ENCODE measurements at places on chromosomes 7 and 10.

- DNase-seq, result no peak
Measured at GRCh38 chr10:3222626-3223025, 50.0 kb upstream of the PITRM1 start.

GRCh38 chr10:117130346-117130745 is 7.7 kb downstream of the VAX1 start:
- DNase-seq, result no peak

GRCh38 chr10:77245953-77246352 is 391.7 kb downstream of the KCNMA1 start:
- no peak for DNase-seq

GRCh38 chr10:132142396-132143161 is 44.2 kb upstream of the DPYSL4 start:
- peak; percentile 23 for DNase-seq

DNA sequence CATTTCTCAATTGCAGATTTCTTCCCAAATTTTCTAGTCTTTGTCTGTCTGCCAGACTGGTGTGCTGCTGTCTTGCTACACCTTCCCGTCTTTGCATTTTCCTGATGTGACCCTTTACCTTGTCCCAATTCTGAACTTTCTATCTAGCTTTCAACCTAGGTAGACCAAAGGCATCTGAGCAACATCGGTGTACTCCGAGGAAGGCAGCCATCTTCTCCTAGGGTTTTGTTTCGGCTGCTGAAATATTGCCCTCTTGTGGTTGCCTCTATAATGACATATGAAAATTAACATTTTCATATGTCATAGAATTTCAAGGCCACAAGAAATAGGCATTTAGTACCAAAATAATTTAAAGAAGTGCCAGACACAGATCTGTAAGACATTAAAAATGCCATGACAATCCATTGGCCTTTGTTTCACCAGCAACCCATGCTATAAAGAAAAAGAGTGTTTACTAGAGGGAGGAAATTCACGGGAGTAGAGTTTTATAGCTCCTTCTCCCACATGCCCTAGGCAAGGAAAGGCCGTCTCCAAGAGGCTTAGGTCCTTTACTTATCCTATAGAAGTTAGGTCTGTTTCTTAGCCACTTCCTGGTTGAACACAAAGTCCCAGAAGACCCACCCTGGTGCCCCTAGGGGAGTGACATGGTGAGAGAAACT is 23.4 kb downstream of the OR9A2 start:
- DNase-seq, result peak; percentile 39

DNA sequence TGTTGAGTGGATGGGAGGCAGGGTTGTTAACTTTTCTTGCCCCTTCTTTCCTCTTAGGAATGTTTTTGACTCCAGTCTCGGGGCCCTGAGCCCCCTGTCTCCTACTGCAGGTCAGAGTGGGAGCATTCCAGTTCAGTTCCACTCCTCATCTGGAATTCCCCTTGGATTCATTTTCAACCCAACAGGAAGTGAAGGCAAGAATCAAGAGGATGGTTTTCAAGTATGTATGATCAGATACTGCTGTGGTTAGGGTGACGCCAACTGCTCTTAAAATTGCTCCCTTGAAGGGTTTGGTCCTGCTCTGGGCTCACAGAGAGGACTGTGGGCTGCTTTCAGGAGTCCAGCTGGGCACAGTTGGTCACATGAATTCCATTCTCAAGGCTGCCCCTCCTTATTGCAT is 22.0 kb downstream of the VWA2 start:
- DNase-seq, result no peak

- DNase-seq, result no peak
Measured at GRCh38 chr10:93577565-93577964, 11.1 kb downstream of the FFAR4 start.

- no peak for DNase-seq
Measured at GRCh38 chr7:72038022-72038732, 374.0 kb downstream of the CALN1 start.

DNA sequence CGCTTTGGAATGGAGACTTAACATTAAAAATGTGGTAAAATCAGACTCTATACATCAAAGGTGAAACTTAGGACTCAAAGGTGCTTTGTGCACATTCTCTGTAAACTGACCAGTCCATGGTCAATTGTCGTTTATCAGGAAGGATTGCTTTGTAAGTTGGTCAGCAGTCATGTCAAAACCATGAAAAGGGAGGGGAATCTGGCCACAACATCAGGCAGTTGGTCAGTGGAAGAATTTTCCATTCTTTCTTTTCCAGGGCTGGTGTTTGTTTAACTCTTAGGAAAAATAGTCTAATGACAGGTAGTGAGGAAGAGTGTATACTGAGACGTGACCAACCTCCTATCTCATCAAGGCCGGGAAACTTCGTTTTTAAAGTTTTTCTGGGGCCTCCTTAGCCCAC is 226.5 kb downstream of the ADK start:
- DNase-seq, result no peak

- no peak for DNase-seq
Measured at GRCh38 chr10:43166880-43167497, 28.7 kb downstream of the CSGALNACT2 start.

- DNase-seq, result no peak
Measured at GRCh38 chr7:133703547-133703946, 423.6 kb upstream of the LRGUK start.

DNA sequence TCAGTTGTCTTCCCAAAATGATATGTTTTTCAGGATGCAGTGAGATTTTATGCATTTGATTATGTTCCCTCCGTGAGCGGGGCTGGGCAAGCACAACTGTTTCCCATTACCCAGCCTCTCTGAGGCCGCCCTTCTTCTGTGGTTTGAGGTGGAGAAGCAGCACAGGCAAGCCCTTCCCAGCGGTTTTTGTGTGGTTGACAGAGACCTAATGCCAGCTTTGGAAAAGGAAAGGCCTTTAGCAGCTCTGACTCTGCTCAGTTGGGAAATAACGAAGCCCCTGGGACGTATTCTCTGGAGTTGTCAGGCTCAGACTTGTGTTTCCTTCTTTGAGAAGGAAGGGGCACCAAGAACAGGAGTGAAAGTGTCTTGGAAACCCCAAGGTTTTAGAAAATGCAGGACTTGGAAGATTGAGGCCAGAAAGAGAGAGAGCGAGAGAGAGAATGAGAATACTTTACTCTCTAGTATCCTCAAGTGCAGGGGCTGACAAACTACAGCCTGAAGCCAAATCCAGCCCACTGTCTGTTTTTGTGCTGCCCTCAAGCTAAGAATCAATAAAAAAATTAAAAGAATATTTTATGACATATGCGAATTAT is 20.6 kb upstream of the PDCD4 start:
- DNase-seq, result peak; percentile 37

DNA sequence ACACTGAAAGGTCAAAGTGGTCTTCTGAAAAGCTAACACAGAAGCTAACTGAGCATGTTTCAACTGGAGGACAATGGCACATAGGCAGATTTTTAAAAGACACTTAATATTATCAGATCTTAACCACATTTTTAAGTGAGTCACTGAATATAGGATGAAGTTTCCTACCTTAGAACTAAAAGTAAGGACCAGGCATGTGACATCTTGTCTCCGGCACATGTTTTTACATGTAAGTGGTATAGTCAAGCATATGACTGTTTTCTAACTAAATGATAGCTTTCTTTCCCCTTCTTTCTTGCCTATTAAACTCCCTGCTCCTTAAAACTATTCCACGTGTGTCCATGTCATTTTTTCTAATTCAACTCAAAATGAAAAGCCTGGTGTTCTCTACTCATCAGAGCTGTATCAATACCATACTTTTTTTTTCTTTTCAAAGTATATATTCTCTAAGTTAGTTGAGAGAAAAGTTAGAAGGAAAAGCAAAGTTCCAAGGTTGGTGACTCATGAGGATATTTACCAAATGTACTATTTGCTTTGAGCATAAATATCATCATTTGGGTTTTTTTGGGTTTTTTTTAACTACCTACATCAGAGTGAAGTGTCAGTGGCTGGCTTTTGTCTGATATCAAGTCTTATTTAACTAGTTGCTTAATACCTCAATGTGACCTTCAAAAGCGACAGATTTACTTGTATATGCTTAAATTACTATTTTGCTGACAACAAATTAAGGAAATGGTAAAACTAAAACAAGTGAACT is 127.5 kb downstream of the CRPPA start:
- DNase-seq, result no peak

DNA sequence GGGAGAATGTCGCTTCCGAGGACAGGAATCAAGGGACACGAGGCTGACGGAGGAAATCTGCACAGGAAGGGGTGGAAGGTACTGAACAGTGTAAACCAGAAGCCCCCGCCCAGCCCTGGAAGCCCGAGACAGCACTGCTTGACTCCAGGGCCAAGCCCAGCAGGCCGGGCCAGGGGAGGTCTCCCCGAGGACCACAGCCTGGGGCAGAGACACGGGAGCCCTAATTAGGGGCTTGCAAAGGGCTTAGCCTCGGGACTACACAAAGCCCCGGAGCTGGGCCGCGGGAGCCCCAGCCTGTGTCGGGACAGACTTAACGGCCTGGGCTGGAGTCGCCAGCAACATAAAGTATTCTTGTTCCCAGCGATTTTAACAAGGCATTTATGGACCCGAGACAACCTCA is 50.8 kb downstream of the OAT start:
- no peak for DNase-seq

- DNase-seq, result no peak
Measured at GRCh38 chr7:102446387-102447156, 13.2 kb downstream of the ORAI2 start.

- DNase-seq, result no peak
Measured at GRCh38 chr10:125024497-125025234, 82.7 kb downstream of the ZRANB1 start.

DNA sequence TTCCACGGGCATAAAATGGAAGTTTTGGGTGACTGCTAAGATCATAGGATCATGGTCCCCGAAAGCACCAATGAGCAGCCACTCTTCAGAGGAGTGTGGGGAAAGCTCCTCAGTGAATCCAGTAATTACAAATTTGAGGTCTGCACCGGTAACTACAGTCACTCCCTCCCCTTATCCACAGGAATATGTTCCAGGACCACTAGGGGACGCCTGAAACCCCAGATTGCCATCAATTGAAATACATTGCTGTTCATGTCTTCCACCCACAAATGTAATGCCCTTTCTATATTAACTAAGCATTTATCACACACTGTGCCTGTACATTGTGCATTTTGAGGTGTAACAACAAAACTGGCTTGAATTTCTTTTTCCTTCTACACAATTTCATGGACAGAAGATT is 447.9 kb upstream of the PFKP start:
- DNase-seq, result no peak

- no peak for DNase-seq
Measured at GRCh38 chr10:128077155-128077875, 48.9 kb downstream of the MKI67 start.

DNA sequence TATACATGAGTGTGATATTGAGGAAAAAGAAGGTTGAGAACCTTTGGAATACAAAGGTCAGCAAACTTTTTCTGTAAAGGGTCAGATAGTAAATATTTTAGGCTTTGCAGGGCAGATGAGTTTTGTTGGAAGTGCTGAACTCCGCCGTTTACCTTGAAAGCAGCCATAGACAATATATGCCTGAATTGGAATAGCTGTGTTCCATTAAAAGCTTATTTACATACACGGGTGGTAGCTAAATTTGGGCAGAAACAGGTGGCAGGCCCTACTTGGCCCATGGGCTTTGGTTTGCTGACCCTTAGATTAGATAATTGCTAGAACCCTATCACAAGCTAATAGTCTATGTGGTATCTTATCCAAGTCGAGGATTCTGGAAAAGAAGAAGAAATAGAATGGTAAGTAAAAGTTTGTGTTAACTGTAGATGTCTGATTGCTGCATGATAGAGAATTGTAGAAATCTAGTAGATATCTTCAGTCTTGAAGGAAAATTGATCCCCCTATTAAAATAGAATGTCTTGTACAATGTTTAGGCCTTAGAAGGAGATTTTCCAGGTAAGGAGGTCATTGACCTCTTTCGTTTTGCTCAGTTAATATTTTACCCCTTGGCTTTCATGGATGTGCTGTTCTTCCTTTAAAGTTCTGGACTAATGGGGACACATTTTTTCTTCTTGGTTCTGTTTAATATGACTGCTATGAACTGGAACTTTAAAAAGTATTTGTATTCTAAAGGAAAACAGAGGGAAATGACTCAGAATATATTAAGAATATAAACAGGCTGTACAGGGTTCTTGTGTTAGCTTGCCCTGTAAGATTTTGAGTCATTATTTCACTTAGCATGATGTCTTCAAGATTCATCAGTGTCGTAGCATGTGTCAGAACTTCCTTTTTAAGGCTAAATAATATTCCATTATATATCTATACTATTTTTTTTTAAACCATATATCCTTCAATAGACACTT is 8.0 kb downstream of the RBM33 start:
- no peak for DNase-seq

DNA sequence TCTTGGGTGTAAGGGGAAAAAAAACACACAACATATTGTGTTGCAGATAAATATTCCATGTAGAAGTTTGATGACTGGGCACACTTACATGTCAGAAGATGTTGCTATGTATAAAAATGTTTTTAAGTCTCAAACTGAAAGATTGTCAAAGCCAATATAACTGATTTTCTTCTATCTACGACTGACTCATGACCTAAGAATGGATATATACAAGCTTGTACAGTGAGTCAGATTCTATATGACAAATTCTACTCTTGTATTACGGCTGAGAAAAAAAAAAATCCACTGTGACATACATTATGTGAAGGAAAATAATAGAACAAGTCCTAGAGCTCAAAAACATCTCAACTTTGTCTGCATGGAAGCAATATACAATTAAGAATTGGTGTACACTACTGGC is 343.0 kb upstream of the PCDH15 start:
- no peak for DNase-seq

GRCh38 chr7:115145512-115145911 is 223.6 kb downstream of the MDFIC start:
- DNase-seq, result no peak

DNA sequence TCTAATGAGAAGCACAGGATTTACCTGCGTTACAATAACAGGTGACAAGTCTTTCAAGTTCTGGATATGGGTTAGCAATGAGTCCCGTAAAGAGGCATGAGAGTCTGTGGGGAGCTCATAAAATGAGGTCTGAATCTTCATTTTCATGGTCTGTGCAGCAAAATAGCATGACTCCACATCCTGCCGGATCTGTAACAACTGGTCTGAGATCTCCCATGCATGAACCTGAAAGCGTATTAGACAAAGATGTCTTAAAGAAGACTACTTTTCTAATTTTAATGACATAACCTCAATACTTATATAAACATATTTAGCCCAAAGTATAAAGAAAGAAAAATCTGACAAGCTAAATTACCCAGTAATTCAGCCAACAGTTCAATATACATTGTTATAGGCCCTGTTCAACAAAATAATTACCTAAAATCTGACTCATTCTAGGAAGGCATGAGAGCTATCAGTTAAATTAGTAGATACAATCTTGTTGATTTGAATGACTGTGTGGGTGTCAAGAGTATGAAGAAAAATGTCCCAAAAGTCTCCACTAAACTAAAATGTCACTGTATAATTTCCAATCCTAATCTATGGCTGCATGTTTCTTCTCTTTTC is 36.9 kb downstream of the TNPO3 start:
- no peak for DNase-seq

GRCh38 chr7:4880218-4880617 is 3.3 kb downstream of the RADIL start:
- no peak for DNase-seq

- no peak for DNase-seq
Measured at GRCh38 chr10:93594518-93594917, 6.5 kb downstream of the RBP4 start.

Data from activated CD4-positive, alpha-beta T cell treated with anti-CD3 and anti-CD28 coated beads for 4 hours (primary cell).